ENCODE measurements at places on chromosomes 1 and 21.
A peak's percentile ranks its signal among the peaks of the same experiment; 100 is the strongest.

DNA sequence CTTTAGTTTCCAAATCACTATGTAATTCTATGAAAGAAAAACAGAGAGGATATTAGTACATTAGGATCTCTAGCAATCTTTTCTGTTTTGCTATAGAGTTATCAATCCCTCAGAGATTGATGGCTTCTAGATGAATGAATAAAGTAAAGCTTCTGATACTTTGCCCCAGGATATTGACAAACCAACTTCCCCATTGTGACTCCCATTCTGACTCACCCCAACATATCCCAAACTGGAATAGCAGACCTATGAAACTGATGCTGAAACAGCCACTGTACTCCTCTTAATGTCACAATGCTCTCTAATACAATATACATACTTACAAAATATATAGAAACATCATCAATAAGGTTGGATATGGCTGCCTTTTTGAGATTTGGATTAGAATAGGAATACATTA is 442.1 kb upstream of the NR5A2 start:
- no peak for DNase-seq

DNA sequence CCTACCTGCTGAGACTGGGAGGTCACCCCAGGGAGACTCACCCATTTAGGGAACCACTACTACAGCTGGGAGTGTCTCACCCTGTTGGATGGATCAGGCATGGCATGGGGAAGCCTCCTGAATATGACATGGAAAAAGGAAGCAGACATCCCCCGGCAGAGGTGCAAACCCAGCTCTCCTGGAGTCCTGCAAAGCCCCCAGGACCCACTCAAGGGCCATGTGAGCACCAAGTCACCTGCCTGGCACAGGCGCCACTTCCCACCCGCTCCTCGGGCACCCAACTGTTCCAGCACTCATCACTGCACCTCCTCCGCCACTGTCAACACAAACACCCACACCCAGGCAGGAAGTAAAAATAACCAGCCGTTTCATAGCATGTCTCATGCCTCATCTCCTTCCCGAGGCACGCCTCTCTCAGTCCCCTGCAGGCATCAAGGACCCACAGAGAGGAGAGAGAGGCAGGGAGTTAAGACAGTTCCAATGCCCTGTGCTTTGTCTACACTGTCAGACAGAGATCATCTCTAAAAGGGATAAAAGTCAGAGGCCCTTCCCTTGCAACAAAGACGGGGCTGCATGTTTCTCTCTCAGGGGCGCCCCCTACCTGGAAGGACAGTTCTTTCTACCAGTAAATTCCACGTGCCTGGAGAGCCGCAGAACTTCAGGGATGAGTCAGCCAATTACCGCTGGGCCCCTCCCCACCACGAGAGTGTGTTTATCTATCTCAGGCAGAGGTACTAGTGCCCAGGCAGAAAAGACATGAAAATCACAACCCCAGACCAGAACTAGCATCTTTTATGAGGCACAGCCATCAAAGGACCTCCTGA is 150.1 kb upstream of the SOD1 start:
- no peak for DNase-seq

DNA sequence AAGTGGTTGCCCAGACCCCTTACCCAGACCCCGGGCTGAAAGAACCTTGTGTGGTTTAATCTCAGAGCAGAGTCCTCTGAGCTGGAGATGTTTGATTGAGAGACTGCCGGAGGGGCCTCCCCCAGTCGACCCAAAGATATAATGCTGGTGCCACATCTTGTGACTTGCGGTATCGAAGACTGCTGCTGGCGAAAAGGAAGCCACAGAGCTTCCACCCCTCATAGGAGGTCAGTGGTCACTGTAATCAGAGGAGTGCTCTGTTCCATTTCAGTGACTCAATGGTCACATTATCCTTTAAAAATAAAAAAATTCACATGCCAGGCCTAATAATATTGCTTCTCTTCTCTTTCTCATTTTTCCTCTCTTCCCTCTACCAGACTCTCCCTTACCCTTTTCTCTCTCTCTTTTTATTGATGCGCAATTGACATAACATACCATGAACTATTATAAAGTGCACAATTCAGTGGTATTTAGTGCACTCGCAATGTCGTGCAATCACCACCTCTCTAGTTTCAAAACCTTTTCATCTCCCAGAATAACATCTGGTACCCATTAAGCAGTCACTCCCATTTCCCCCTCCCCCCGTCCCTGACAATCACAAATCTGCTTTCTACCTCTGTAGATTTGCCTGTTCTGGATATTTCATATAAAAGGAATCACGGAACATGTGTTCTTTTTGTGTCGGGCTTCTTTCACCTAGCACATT is 52.6 kb upstream of the LYST start:
- DNase-seq: no peak

GRCh38 chr1:46508757-46509156 is 19.1 kb downstream of the DMBX1 start:
- no peak for DNase-seq

GRCh38 chr21:46154955-46155513 is 345 bp downstream of the FTCD start:
- no peak for DNase-seq

DNA sequence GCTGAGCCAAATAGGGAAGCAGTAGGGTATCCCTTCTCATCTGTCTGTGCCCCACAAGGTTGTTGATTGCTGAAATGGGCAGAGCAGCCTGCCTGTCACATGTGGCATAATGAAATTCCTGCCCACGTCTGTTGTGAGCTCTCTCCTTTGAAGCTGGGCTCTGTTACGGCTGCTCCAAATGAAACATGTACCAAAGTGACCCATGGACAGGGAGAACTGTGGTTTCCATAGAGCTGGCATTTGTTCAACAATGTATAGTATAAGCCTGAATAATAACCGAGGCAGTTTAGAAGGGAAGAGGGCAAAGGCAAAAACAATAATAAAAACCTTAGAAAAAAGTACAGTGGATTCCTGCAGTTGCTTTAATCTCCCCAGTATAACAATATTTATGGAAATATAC is 149.7 kb downstream of the LYPLAL1 start:
- no peak for DNase-seq

GRCh38 chr1:205013683-205014367 is 29.2 kb upstream of the CNTN2 start:
- peak; percentile 58 for DNase-seq

GRCh38 chr1:100785470-100786052 is 66.0 kb downstream of the VCAM1 start:
- DNase-seq: no peak

DNA sequence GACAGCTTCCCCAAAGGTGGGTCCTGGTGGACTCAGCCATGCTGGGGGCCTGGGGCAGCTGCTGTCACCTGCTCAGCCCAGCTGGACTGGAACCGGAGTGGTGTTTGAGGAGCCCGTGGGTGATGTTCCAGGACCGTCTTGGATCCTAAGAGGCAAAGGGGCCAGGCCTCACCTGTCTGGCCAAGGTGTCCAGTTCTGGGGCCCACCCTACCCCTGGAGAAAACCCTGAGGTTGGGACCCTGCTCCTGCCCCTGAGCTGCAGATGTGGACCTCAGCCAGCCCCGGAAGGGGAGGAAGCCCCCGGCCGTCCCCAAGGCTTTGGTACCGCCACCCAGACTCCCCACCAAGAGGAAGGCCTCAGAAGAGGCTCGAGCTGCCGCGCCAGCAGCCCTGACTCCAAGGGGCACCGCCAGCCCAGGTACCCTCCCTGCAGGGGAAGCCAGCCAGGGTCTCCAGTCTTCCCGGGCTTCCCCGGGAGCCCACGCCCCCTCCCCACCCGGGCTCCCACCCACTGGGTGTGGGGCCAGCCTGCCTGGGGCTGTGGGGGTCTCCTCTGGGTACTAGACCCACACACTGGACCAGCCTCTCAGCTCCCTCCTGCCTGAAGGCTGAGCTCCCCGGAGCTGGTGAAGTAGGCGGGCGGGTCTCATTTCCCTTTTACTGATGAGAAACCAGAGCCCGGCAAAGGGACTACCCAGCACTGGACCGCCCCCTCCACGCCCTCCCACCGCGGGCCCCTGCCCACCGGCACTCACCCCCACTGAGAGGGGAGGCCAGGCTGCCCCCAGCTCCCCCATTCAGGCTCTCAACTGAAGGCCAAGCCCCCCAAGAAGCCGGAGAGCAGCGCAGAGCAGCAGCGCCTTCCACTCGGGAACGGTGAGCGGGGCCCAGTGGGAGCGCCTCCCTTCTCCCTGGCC is 1.3 kb downstream of the AIRE start:
- DNase-seq: no peak

DNA sequence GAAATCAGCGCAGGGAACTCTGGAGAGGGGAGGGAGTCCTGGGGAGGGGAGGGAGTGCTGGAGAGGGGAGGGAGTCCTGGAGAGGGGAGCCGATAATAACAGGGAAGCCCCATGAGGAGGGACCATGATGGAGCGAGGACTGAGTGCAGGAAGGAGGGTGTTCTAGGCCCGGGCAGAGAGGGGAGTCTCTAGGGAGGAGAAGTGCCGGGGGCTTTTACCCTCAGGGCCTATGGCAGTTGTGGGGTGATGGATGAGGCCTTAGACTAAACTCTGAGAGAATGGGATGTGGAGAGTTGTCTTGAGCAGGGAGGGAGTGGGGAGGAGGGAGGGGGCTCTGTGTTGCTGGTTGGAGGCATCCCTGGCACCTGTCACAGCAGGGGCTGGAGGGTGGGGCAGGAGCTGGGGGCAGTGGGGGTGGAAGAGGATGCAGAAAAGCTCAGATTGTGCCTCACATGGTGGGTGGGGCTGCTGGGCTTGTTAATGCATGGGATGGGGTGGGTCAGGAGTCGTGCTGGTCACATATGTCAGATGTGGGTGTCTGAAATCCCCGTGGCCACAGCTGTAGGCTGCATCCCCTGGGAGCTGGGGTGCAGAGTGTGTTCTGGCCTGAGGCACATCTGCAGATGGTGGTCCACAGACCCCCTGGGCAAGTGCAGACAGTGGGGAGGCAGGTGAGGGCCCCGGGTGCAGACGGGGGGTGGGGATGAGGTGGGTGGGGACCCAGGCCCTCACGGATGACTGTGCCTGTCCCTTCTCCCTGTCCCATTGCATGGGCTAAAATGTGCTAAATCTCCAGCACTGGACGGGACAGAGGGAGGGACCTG is 88.4 kb upstream of the COL6A1 start:
- no peak for DNase-seq

DNA sequence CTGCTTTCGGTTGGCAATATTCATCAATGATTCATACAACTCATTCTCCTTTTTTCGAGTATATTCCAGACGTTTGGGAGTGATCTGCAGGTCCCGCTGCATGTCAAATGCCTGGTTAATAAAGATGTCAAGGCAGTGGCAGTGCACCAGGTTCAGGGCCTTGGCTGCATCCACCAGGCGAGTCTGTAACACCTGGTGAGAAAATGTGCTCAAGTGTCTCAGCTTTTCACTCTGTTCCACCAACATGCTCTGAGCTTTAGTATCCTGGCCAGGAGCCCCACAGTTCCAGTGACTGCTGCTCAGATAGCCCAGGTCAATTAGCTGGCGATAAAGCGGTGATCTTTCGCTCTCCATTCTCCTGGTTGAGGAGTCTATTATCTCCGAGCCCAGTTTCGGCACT is 42.3 kb downstream of the DSTYK start:
- DNase-seq: peak; percentile 26

DNA sequence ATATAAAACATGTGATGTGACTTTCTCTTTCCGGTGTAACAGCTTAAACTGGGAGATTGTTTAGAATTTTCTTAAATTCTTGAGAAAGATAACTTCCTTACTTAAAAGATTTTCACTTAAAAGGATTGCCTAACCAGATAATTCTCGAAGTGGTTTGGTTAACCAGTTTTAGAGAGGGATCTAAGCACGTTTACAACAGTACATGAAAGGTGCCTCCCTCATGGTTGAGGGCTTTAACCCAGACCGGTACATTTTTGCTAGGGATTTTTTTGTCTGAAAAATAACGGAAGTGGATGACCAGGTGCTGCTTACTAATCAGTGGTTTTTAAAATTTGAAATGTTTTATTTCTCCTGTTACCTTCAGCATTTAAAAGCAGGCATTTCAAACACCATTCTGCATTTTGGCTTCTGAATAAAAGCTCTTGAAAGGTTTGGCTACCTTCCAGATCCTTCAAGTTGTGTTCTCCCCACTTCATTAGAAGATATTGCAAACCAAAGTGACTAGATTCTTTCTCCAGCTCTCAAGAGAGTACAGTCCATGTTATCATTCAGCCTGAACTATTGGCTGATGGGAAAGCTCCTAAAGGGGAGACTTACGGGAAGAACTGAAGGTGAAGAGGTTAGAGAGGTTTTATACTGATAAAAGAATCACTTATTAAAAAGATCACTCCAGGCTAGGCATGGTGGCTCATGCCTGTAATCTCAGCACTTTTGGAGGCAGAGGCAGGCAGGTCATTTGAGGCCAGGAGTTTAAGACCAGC is 12.8 kb downstream of the S100PBP start:
- no peak for DNase-seq

DNA sequence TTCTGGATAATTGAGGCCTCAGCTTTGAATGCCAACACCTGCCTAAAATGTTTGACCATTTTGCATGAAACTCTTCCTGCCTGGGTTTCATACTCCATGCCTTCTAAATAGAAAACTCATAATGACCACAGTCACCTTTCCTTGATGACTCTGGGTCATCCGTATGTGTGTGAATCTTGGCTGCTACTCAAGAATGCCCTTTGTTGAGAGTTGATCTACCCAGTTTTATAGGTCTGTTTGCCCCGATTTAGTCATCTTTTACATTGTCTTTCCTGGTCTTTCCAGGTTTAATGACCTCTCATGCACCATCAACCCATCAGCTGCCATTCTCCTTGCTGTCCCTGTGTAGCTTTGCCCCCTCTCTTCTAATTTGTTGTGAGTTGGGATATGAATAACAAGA is 2.7 kb upstream of the SLC5A9 start:
- no peak for DNase-seq

DNA sequence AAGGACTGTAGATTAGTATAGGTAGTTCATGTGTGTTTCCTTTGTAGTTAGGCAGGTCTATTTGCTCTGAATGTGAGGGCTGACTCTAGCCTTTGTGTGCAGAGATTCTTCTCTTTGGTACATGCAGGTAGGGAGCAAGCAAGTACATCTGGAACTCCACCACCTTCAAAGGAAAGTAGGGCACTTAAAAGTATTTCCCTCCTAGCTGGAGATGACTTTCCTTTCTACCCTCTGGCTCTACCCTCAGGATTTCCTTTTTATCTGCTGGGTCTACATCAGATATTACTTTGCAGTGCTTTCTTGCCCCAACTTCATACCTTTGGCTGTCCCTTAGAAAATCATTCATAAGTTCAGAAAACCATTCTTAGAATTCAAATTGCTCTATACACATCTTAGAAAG is 91.7 kb upstream of the HIVEP3 start:
- no peak for DNase-seq

GRCh38 chr1:85278853-85279314 is 2.5 kb upstream of the BCL10 start:
- no peak for DNase-seq

GRCh38 chr1:45929257-45929687 is 125.9 kb downstream of the MAST2 start:
- no peak for DNase-seq

GRCh38 chr1:206808615-206809014 is 36.3 kb upstream of the IL10 start:
- no peak for DNase-seq

GRCh38 chr1:117237726-117238381 is 27.1 kb upstream of the VTCN1 start:
- no peak for DNase-seq

DNA sequence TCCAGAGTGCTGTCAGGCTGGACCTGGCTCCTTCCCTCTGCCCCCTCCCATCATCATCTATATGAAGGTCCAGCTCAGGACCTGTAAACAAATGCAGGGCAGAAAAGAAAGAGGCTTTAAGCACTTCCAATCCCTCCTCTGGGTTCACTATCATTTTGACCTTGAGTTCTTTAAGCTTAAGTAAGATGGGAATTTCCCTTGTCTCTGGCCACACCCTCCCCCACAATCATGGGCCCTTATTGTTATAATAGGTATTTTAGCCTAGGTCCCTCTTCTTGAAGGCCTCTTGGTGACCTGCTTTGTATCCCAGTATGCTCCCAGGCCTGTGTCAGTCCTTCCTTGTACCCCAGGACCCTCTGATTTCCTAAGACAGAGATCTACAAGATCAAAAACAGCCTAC is 45.1 kb upstream of the EPS15 start:
- DNase-seq: no peak

All from cerebellum (tissue), 4 donors.